Lung (tissue), 17 donors: ENCODE measurements at places on chromosomes 1 and 21. TPM values are rescaled to one million over a fixed set of nuclear protein-coding genes. Genes with fewer than 3 reads are reported as not detected.

DNA sequence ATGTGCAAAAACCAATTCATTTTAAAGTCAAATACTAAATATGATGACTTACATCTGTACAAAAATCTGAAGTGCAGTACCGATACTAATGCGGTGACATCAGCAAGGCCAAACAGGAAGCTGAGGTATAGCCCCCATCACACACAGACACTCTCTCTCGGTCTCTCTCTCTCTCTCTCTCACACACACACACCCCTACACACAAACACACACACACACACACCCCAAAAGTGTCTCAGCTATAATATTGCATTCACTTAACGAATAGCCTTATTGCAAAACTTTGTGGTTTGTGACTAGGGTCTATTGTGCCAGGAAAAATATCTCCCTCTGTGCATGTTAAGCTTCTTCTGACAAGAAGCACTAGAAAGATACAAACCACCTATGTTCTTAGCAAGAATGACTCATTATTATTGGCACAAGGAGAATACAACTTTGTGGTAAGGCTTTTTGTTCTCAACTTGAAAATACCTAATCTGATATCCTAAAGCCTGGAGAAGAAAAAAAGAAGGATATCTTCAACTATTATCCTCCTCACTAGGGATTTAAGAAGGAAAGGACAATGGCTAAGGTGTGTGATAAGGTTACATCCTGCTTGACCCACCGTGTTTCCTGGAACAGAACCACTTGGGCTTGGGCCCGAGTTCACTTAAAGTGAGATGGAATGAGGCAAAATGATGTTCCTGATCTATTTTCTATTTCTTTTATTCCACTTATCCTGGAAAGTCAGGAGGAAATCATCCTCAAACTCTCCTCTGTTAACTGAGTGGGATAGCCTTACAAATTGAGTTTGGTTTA, 107.1 kb downstream of the NIBAN1 start:
- DNase-seq, result no peak

SLAMF9 gene
- 0.43 TPM for total RNA-seq

- no peak for DNase-seq
Observed at GRCh38 chr1:152328801-152329391, 3.9 kb upstream of the FLG start.

CELA2A gene
- not detected for total RNA-seq

ATP1B1 gene
- 220 TPM for total RNA-seq

- no peak for DNase-seq
Observed at GRCh38 chr21:42264245-42265195, 45.6 kb downstream of the ABCG1 start.

MIXL1 gene
- total RNA-seq, result 0.49 TPM

DNA sequence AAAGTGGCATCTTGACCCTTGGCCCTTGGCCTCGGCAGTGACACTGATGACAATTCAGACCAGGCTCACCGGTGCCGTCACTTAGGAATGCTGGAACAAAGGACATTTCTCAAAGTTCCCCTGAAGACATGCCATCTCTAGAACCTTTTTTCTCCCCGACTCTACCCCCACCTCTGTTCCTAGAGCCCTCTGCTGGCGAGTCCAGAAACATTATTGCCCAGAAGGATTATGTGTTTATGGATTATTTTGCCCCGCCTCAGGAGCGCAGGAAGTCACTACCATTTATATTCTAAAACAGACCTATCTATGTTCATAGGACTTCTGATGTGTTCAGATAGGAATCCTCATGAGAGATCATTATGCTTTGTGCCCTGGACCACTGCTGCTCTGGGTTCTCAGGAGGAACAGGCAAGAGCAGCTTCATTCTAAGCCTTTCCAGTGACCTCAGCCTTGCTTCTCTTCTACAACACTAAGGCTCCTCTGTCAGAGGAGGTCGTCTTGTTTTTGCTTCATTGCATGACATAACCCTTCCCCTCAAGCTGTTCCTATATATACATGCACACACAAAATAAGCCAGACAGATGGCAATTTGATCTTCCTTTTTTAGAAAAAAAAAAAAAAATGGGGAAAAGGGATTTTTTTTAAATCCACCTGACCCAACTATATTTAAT, 12.4 kb upstream of the SHISA4 start:
- DNase-seq, result no peak

DNA sequence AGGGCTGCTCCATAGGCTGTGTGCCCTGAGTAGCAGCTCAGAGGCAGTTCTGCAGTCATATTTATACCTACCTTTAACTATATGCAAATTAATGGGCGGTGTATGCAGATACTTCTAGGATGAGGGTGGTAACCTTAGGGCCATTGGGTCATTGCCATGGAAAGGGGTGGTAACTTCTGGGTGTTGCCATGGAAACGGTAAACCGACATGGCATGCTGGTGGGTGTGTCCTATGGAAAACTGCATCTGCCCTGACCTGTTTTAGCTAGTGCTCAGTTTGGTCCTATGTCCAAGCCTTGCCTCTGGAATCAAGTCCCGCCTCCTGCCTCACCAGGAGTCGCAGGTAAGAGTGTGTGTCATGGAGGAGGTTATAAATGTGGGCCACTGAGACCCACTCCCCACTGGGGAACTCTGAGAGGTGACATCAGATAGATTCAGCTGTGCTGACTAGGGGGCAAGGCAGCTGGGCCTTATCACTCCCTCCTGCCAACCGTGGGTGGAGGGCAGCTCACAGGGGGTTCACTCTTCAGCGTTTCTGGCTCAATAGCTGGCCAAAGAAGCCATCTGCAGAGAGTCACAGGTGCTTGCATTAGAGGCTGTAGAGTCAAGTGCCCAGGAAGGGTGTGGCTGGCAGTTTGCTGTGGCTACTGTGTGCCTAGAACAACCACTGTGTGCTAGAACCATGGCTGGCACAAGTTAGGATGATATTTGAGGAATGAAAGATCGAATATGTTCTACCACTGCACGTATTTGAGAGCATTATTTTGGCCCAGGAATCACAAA, 19.0 kb downstream of the BACE2 start:
- no peak for DNase-seq

ILDR2 gene
- 0.52 TPM for total RNA-seq

GRCh38 chr1:19035377-19036040, 79.0 kb upstream of the IFFO2 start:
- no peak for DNase-seq

PDZK1IP1 gene
- 72.6 TPM for total RNA-seq

RIMS3 gene
- 1.7 TPM for total RNA-seq

- no peak for DNase-seq
Observed at GRCh38 chr1:240455228-240455821, 156.6 kb downstream of the GREM2 start.

- no peak for DNase-seq
Observed at GRCh38 chr1:15820478-15820877, 13.0 kb upstream of the UQCRHL start.
